ENCODE measurements at places on chromosomes 5 and 9.

- DNase-seq = no peak
Observed at GRCh38 chr5:13934921-13935320, 9.6 kb downstream of the DNAH5 start.

DNA sequence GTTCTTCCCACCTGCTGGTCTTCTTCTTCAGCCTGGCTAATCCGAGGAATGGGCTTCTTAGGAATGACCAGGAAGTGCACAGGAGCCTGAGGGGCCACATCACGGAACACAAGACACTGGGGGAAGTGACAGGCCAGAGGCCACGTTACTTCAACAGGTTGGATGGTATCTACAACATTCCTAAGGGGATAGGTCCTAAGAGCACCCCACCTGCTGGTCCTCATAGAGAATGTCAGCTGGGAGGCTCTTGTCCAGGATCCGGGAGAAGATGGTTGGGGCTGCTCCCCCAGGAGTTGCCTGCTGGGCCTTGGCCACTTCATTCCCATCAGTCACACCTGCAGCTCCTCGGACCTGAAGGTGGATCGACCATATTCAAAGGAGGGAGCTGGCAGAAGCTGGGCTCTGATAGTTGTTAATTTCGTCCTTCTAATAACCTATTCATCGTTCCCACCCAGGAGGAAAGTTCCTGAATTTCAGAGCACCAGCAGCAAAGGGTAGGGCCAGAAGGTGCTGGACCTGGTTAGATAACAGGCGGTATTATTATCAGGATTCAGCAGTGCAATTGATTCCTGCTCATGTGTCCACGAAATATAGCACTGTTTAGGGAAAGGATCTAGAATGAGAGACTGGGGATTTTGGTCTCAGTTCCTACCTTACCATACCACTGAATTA is 1.3 kb downstream of the HINT2 start:
- DNase-seq = no peak

GRCh38 chr5:142065273-142065672 is 43.3 kb upstream of the NDFIP1 start:
- no peak for DNase-seq

GRCh38 chr9:107281922-107282667 is 984 bp upstream of the RAD23B start:
- no peak for DNase-seq

DNA sequence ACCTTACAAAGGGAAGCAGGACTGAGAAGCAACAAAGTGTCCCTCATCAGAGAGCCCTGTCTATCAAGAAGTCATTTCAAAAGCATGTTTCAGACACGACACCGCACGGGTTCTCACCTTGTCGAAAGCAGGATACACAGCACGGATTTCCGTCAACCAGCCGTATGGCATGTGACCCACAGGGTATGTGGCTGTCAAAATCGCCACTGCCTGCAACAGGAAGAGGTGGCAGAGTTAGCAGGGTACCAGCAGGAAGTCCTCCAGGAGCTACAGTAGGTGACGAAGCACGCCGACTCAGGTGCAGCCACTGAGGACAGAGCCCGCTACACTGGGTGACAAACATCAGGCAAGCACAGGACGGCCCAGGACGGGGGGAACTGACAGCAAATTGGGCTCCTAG is 81.2 kb downstream of the OTULIN start:
- DNase-seq = no peak

- no peak for DNase-seq
Observed at GRCh38 chr5:142816531-142817430, 46.6 kb downstream of the ARHGAP26 start.

DNA sequence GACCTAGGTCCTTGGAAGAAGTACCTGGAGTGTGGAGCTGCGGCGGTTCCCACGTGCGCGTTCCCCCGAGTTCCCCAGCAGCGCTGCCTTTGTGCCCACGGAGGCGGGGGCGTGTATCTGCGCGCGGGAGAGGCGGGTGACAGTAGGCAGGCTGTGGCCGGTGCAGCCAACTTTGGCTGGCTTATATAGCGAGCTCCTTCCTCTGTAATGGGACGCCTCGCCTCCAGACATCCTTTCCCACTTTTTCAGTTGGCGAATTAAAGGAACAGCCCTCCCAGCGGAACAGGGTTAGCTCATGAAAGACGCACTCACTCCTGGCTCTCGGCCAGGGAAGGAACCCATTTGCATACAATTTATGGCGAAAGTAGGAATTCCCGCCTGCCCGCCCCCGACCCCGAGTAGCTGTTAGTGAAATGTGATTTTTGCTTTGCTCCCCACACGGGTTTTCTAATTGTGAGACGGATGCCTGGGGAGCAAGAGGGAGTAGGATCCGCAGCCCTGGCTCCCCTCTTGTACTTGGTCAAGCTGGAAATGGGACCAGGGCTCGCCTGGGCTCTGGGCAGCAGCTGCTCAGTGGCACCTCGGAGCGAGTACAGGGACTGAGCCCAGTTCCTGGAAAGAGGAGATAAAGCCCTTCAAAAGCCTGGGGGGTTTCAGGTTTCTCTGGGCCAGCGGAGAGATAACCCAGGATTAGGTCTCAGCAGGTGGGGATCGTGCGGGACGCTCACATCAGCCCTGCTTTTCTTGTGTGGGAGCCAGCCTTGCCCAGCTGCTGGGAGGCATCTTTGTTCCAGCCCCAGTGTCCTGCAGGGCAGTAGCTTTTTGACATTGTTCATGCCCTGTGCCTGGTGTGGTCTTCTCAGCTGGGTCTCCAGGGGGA is at the start of gene TNC:
Gene TNC, minus strand, starts transcription at position 159 of the 880 bp plus-strand sequence. CDS start 27,139 bp downstream, outside the sequence.
- DNase-seq = no peak

GRCh38 chr5:17727098-17727497 is 92.8 kb downstream of the TAF11L14 start:
- no peak for DNase-seq

DNA sequence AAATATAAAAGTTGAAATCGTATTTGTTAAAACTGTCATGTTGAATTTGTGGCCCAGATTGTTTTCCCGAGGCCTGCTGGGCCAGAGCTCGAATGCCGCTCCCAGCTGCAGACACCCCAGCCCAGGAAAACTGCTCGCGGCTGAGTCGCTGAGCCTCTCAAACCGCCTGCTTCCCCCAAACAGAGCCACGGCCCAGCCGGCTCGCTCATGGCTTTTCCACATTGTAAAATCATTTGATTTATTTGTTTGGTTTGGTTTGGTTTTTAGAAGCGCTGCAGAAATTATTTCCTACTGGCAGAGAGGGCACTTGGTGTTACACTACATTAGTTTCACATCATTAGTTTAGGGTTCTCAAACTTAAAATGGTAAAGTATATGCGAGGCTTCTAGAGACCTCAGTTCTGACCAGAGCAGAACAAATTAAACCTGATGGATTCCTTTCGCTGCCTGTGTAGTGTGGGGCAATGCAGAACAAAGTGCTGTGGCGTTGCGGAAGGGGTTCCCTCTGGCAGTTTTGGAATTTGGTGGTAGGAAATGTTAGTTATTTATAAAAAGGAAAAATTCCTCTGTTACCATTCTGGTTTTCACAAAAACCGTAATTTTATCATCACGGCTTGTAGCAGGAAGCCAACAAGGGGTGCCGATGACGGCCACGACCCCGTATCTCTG is 156.5 kb upstream of the PITX1 start:
- no peak for DNase-seq

- peak; percentile 67 for DNase-seq
Observed at GRCh38 chr9:77977210-77977611, 54.4 kb downstream of the GNAQ start.

DNA sequence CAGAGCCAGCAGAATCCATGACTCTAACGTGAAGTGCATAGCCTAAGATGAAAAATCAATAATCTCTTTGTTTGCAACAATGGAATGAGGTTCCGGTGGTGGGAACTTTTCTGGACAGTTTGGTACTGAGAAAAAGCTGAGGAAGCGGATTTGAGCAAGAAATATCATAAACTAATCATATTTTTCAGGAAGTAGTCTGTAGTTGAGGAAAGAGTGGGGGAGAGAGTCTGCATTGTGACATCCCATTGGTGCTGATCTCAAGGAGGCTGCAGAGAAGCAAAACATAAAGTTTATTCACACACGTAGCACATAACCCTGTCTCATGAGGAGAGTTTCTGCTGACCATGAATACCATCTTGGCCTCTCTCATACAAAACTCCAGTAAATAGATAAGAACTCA is 15.8 kb upstream of the FCHO2 start:
- DNase-seq = no peak

- DNase-seq = no peak
Observed at GRCh38 chr5:57751710-57752109, 269.1 kb upstream of the ACTBL2 start.

DNA sequence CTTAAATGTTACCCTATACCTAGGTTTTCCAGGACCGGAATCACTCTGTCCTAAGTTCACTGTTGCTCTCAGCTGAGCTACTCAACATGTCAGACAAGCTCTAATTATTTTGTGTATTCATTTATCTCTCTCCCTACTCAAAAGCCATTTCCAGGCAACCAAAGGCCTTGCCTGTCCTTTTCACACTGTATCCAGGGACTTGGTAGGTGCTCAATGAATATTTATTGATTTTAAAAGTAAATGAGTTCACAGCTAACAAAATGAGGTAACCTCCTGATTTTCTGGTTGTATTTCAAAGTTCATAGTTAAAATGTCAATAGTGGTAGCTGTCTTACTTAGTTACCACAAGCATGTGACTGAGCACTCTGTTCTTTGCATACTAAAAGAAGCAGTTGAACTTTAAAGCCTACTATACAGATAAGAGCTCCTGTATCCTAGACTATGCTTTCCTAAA is 522.2 kb downstream of the ACTL7B start:
- no peak for DNase-seq

DNA sequence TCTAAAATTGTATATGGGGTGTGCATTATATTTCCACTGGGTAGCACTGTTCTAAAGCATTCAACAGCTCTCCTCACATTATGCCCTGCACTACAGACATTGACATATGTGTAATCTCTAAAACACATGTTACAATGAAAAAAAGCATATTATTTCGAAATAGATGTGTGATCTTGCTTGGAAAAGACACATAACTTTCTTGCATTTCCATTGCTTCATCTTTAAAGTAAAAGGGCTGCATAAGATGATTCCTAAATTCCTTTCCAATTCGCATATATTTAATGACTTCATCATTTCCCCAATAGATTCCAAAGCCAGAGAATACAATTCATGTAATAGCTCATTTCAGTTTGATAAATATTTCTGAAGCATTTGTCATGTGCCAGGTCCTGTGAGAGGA is 566.9 kb downstream of the PDE4D start:
- no peak for DNase-seq

- no peak for DNase-seq
Observed at GRCh38 chr5:6652025-6652424, 18.8 kb downstream of the SRD5A1 start.

DNA sequence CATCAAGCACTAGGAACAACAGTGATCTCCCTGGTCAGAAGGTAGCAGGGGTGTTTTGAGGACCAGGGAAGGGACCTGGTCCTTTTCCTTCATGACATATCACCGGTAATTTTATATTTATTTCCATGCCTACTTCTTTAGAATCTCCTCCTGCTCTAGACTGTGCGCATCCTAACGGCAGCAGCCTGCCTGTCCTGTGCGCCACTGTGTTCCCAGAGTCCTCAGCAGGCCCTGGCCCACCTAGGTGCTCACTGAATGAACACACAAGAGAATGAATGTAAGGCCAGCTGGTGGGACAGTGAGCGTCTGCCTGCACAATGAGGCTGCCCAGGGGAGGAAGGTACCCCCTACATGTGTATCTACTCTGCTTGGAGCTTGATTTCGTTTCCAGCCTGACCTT is 51.5 kb downstream of the C5orf15 start:
- DNase-seq = no peak

DNA sequence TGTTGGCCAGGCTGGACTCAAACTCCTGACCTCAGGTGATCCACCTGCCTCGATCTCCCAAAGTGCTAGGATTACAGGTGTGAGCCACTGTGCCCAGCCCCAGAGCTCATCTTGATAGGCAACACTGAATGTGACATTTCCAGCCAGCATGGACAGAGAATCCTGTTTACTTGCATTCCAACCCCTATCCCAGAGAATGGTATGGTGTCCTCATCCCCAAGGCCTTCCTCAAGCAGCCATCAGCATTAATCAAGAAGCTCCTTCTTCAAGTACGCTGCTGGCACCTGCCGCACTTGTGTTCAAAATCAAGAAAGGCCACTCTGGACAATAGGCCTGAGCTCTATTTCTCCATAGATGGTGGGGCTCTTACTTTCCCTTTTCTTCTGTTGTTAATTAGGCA is 40.2 kb downstream of the STARD4 start:
- no peak for DNase-seq

DNA sequence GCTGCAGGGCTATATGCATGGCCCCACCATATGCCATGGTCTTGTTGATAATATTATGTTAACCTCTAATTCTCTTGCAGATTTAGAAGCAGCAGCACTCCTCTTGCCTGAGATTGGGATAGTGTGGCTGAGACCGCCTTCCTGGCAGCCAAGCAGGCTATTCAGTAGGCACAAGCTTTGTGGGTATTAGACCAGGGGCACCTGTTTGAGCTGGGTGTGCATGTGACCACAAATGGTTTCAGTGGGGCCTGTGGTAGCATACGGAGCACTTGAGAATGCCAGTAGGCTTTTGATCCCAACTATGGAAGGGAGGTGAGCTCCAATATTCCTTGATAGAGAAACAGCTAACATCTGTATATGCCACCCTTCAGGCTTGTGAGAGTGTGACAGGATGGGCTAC is 625.1 kb upstream of the NUDT12 start:
- no peak for DNase-seq

DNA sequence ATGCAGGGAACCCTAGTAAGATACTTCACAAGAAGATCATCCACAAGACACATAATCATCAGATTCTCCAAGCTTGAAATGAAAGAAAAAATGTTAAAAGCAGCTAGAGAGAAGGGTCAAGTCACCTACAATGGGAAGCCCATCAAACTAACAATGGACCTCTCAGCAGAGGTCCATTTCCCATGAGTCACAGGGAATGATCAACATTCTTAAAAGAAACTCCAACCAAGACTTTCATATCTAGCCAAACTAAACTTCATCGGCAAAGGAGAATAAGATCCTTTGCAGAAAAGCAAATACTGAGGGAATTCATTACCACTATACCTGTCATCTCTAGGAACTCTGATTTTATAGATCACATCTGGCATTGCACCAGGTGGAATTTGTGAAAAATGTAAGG is 52.9 kb upstream of the SPATA31E1 start:
- peak; percentile 64 for DNase-seq

DNA sequence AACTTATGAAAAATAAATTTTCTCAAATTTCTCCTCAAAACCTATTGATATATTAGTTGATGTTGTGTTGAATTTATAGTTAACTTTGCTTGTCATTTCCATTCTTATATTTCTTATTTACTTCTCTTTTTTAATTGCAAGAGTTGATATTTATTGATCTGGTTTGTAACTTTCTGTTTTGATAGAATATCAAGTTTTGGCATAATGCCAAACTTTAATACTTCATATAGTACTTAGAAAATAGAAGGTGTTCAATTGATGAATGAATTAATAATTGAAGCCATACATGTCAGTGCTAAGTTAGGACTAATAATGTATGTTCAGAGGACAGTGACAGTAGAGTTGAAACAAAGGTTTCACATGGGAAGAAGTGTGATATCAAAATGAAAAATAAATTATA is 27.9 kb downstream of the ERCC6L2 start:
- DNase-seq = no peak

- DNase-seq = no peak
Observed at GRCh38 chr9:131297903-131298302, 8.4 kb downstream of the PLPP7 start.

GRCh38 chr5:132220491-132220890 is 7.2 kb downstream of the P4HA2 start:
- DNase-seq = no peak

- DNase-seq = peak; percentile 4
Observed at GRCh38 chr5:160082614-160083500, 36.4 kb downstream of the PWWP2A start.
